ENCODE measurements at places on chromosomes 16 and 17. TPM values are rescaled to one million over a fixed set of nuclear protein-coding genes. Genes with fewer than 3 reads are reported as not detected.

DNA sequence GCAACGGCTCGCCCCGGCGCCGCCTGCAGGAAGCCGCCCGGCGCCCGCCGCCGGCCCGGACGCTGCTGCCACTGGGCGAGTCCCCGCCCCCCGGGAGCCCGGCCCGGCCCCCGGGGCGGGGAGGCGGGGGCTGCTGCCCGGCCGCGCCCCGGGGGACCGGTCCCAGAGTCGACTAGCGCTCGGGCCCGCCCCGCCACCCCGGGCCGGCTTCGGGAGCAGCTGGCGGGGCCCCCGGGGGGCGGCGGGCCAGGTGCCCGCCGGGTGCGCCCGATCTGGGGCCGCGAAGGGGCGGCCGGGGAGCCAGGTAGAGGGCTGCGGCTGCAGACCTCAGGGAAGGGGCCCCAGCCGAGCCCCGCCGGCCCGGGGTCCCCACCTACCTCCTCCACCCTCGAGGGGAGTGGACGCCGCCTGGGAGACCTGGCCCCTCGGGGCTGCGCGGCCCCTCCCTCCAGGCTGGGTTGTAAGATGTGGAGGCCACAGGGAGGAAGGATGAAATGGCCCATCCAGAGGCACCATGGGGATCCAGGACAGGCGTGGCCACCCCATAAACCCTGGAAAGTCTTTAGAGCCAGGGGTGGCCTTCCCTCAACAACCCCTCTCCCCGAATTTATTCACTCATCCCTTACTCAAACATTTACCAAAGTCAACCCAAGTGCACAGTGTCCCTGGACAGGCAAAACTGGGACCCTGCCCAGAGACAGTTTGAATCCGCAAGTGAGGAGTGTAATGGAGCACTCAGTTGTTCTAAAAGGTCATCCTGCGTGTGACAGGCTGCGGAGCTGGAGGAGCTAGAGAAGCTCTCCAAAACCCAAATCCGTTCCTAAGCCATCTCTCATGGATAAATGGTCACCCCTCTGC lies at the start of gene CDYL2:
Gene CDYL2, minus strand, starts transcription at position 73 of the 858 bp plus-strand sequence. CDS start 425 bp downstream, outside the sequence.
- no peak within 1 kb of the TSS for H3K27ac ChIP-seq
- H3K36me3 ChIP-seq = no peaks in the 10 kb centered on the region
- DNase-seq = no peak
- peaks cover 19% of the 10 kb centered on the region for H3K27me3 ChIP-seq
- H3K4me3 ChIP-seq = peak within 1 kb of the TSS; percentile 85
- no peaks in the 10 kb centered on the region for H3K4me1 ChIP-seq

CPHXL2 gene
- total RNA-seq = not detected

DNA sequence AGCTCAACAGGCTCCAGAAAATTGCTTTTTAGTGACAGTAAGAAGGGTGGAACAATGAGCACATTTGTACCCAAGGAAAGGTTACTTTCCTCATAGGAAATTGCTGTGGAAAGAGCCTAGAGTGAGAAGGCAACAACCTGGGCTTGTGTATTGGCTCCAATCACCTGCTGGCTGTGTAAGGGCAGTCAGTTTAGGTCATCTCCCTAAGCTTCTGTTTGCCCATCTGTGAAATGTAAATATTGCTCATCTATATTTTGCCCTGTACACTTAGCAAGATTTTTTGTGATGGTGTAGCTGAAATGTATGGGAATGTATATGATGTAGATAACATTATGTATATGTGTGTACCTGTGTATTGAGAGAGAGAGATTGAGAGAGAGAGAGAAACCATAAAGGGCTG lies 225.2 kb upstream of the MPHOSPH6 start:
- H3K27ac ChIP-seq = no peak overlapping the region
- no peak for DNase-seq
- no peaks in the 10 kb centered on the region for H3K36me3 ChIP-seq
- no peak overlapping the region for H3K4me3 ChIP-seq

DNA sequence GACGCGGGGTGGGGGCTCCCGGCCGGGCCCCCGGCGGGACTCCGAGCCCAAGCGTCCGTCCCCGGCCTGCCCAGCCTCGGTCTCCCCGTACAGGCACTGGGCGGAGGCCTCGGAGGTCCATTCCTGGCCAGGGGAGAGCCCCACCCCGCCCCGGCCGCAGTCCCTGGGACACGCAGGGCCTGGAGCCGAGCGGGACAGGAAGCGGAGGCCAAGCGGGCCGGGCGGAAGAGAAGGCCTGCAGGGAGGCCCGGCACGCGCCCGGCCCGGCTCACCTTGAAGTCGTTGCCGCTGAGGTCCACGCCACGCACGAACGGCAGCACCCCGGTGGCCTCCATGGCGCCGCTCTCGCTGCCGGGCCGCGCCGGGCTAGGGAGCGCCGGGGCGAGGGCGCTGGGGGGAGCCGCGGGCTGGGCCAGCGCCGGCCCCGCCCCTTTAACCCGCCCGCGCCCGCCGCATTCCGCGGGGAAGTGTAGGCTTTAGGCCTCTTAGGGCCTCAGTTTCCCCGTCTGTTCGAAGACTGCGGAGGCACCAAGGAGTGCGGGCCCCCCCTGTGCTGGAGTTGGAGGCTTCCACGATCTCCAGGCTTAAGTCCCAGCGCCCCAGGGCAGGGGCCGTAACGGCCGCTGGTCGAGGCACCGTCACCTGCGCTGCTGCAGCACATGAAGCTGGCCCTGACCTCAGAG lies at the start of gene FLII:
Gene FLII, minus strand, starts transcription at position 383 of the 683 bp plus-strand sequence. Its CDS starts 48 bp downstream, at position 335.
- H3K36me3 ChIP-seq = peaks cover 9% of the 10 kb centered on the region
- DNase-seq = no peak
- H3K27ac ChIP-seq = peak within 1 kb of the TSS; percentile 89
- no peaks in the 10 kb centered on the region for H3K27me3 ChIP-seq

GRCh38 chr17:72249441-72249840 lies 128.6 kb downstream of the SOX9 start:
- H3K4me1 ChIP-seq = peaks cover under 1% of the 10 kb centered on the region
- H3K27ac ChIP-seq = no peak overlapping the region
- no peak for DNase-seq
- H3K36me3 ChIP-seq = no peaks in the 10 kb centered on the region
- H3K27me3 ChIP-seq = peaks cover 27% of the 10 kb centered on the region

HID1 gene
- total RNA-seq = 10.1 TPM

Data from osteocyte (in vitro differentiated cells).